ENCODE measurements at places on chromosomes 3 and 15.

DNA sequence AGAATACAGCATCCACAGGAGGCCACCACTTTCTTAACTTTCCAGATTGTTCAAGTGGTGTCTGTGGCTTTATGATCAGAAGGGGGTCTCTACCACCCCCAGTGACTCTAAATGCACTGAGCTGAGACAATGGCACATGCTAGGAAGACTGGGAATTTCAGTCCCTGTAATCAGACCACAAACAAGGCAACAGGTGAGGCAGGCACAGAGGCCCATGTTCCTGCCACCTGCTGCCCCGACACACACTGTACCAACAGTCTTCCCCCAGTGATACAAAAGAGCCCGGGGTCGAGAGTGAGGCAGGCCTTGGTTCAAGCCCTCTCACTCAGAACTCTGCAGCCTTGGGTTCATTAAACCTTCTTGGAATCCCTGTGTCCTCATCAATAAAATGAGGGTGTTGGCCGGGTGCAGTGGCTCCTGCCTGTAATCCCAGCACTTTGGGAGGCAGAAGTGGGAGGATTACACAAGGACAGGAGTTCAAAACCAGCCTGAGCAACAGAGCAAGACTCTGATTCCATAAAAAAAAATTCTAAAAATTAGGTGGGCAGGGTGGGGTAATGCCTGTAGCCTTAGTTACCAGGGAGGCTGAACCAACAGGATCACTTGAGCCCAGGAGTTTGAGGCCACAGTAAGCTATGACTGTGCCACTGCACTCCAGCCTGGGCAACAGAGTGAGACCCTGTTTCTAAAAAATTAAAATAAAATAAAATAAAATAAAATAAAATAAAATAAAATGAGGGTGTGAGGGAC lies 55.8 kb downstream of the ADCY5 start:
- DNase-seq: peak; percentile 16

DNA sequence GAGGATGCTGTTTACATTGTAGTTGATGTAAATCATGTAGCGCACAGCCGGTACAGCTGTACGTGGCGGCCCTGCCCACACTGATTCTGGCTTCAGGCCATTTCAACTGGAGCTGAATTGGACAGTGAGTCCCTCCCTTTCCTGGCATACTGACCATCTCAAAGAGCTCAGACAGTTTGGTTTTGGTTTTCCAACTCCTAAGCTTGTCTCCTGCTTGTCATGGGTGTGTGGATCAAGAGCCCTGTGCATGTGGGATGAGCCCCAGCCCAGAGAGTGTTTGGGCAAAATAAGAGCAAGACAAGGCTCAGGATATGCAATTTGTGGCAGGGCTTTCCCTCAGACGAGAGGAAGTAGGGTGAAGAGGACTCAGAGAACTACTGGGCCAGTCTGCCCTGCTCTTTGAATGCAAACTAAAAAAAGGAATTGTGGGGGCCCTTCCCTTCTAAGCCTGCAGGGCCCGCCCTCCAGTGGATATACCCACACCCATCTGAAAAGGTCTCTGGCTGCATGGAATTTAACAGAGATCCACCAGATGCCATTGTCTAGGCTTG lies 13.3 kb downstream of the ITGA11 start:
- DNase-seq: peak; percentile 79

DNA sequence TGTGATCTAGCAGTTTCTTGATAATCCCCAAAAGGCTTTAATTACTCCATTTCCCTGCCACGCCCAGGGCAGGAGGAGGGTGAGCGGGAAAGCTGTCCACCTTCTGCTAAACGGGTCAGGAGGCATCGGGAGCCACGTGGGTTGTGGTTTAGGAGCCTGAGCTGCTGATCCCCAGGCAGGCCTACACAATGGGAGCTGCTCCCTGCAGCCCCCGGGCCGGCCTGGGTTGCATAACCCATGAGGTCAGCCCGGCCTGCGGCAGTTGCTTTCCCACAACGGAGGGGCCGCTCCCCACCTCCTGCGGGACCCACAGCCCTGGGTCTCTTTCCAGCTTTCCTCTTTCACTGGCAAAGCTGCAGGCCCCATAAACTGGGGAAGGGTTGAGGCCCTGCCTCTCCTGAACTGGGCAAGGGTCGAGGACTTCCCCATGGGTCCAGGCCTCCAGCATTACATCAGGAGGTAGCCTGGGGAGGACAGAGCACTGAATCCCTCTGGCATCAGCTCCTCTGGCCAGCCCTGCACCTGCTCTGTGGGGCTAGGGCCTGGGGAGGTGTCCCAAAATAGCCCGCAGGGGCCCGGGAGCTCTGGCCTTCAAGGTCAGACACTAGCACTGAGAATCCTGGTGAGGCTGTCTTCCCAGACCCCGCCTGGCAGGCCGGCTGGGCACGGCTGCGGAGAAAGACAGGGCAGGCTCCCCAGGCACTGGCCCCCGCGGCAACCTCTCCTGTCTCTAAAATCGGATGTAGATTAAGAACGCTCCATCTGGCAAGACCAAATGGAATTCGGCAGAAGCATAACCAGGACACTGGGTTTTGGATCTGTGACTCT lies 47.3 kb downstream of the ZDHHC19 start:
- DNase-seq: no peak

GRCh38 chr3:105277656-105278055 lies 89.1 kb upstream of the ALCAM start:
- DNase-seq: peak; percentile 2

- peak; percentile 41 for DNase-seq
Measured at GRCh38 chr3:134211797-134212196, 38.9 kb downstream of the RYK start.

- no peak for DNase-seq
Measured at GRCh38 chr3:140219923-140220452, 285.0 kb downstream of the CLSTN2 start.
